ENCODE measurements at places on chromosomes 4 and X.

GRCh38 chrX:11244636-11245035 lies 48.6 kb upstream of the AMELX start:
- no peak for DNase-seq

DNA sequence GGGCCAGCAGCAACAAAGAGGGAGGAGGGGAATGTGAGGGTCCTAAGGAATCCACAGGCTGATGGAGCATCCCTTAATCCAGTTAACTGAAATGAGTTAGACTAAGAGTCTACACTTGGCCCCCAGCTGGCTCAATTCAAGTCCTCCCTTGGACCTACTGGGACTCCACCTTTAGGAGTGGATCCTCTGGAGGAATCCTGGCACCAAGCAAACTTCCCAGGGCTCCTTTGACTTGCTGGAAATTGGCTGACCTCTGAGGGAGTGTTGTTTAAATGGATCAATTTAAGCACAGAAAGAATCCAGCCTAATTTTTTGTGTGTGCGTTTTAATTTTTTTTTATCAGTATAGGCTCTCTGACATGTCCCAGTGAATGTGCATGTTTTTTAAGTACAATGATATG lies 114.7 kb downstream of the SHROOM3 start:
- DNase-seq: no peak

- no peak for DNase-seq
Measured at GRCh38 chr4:169618986-169619385, 1.4 kb upstream of the CLCN3 start.

DNA sequence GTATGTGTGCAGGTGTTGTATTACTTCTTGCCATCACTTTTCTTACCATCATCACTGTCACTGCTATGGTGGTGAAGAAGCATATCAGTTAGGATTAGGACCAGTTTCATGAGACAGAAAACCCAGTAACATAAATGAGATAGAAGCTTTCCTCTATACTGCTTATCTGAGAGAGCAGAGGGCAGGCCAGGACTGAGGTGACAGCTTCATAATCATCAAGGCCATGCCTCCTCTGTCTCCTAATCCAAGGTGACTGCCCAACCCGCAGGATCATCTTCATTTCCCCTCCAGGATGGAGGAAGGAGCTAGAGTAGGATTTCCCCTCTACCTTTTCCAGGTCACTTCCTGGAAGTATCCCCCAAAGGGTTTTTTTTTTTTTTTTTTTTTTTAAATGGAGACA lies 35.4 kb downstream of the TMEM131L start:
- DNase-seq: no peak

- DNase-seq: no peak
Measured at GRCh38 chrX:2503591-2504500, 3.1 kb upstream of the DHRSX start.

GRCh38 chr4:1579001-1579900 lies 104.9 kb downstream of the FAM53A start:
- DNase-seq: peak; percentile 45

GRCh38 chrX:69234624-69235023 lies 69.4 kb upstream of the PJA1 start:
- no peak for DNase-seq

DNA sequence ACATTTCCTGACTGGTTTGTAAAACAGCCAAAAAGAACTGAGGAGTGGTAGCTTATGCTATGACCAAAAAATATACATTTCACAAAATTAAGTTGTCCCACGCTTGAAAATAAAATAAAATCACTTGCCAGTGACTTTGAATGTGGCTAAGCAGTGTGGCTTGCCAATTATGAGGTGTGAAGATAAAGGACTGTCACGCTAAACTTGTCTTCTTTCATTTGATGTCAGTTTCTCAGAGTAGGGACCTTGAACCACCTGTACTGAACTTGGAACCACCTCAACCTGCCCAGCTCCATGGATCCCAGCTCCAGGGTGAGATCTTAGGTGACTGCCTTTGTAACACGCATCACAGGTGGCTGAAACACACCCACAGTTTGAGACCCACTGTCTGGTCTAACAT lies 113.7 kb upstream of the TBL1X start:
- no peak for DNase-seq

DNA sequence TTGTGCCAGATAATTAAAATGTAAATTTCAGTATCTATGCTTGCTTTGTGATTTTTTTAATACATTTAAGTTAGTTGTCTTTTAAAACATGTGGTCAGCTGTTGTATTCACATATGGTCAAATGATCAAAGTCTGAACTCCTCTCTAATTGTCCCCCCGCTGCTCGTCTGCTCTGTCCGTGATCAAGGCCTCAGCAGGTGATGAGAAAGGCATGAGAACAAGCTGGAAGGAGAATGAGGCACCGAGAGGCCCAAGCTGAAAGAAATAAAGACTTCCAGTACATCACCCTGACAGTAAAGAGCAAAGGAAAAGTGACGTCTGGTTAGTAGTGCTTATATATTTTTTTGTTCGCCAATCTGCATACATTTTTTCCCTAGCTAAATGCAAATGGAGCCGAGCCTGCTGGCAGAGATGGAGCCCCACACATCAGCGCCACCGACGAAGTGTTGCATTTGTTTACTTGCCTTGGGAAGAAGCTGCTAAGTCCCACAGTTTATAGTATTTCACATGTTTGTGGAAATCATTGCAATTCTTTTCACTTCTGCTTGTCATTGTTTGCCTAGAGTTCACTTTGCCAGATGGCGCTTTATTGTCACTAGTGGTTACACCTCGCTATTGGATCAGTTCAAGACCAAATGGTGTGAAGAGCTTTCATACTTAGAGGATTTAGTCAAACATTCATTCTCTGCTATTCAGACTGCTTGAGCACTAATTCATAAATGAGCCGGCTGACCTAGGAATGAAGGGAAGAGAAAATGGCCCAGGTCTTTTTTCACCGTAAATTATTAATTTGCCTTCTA lies 181.5 kb downstream of the ZIC3 start:
- DNase-seq: no peak

- DNase-seq: no peak
Measured at GRCh38 chr4:185730387-185730786, 81.6 kb downstream of the SORBS2 start.

- DNase-seq: no peak
Measured at GRCh38 chr4:85756938-85757337, 282.0 kb downstream of the ARHGAP24 start.

- no peak for DNase-seq
Measured at GRCh38 chrX:69724307-69724706, 108.4 kb downstream of the EDA start.

GRCh38 chr4:13117185-13117584 lies 367.0 kb downstream of the RAB28 start:
- DNase-seq: no peak

- DNase-seq: no peak
Measured at GRCh38 chr4:142480244-142480643, 365.9 kb downstream of the INPP4B start.

- DNase-seq: no peak
Measured at GRCh38 chr4:151990201-151990600, 229.4 kb upstream of the GATB start.

GRCh38 chr4:20496068-20496467 lies 204.2 kb upstream of the PACRGL start:
- no peak for DNase-seq

DNA sequence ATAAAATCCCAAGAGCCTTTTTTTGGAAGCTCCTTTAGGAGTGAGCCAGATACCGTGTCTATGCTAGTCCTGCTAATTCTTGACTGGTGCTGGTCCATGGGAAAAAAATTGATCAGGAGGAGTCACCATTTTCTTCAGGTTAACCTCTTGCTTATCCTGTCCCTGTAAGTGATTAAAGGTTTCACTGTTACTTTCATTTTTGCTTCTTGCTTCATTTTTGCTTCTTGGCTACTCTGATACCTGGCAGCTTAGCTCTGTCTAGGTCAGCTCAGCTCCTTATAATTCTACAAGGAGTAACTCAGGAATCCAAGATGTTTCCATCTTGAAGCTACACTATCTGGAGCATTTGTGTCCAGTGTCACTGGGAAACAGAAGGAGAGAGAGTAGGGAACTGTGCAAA lies 45.7 kb downstream of the AFM start:
- DNase-seq: no peak

DNA sequence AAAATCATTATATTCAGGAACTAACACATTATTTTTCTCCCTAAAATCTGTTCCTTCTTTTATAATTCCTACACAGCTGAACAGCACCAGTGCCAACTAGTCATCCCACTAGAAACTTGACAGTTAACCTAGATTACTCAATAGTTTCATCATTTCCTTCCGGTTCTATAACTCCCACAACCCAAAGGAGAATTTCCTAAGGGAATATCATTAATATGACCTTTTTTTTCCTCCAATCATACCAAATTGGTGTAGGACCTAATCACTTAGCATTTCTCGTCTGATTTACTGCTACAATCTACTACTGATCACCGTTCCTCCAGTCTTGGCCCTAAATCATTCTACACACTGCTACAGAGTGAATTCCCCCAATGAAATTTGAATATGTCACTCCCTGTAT lies 45.9 kb downstream of the WDFY3 start:
- DNase-seq: no peak

- DNase-seq: no peak
Measured at GRCh38 chr4:47444031-47444430, 19.5 kb downstream of the COMMD8 start.

DNA sequence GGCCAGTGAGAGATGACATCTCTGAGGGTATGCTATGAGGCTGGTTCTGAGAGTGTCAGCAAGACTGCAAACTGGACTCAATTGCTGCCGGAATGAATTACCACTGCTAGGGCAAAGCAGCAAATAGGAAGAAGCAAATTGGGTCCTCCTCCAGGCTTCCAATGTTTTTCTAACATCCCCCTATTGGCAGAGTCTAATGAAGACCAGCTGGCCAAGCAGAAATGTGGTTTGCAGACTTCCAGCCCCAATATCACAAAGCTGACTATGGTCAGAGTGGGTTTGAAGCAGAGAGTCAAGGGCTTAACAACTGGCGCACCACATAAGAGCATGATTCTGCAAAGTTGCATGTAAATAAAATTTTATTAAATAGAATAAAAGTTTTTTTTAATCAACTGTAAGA lies 225.4 kb upstream of the GLRA2 start:
- no peak for DNase-seq

All from activated T-helper 1 cell treated with anti-CD3 and anti-CD28 coated beads, Interleukin-2, amount 50 U/mL, for 16 hours (primary cell).